ENCODE measurements at places on chromosomes 3 and 15. TPM values are rescaled to one million over a fixed set of nuclear protein-coding genes. Genes with fewer than 3 reads are reported as not detected.

NUSAP1 gene
- total RNA-seq: 163 TPM

DNA sequence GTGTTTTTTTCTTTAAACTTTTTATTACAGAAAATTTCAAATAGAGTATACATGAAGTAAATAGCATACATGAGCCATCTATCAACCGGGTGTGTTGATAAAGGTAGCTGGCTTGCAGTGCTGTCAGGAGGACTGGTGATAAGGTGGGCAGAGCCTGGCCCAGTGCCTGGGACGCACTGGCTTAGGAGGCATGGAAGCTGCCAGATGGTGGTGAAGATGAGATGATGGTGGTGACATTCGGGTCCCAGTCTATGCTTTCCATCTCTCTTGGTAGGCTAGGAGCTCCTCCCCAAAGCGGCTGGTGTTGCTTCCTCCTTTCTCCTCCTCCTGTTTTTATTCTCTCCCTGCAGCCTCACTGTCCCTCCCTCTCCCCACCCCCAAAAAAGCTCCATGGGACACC, 101.7 kb downstream of the ADCY5 start:
- DNase-seq: no peak

DNA sequence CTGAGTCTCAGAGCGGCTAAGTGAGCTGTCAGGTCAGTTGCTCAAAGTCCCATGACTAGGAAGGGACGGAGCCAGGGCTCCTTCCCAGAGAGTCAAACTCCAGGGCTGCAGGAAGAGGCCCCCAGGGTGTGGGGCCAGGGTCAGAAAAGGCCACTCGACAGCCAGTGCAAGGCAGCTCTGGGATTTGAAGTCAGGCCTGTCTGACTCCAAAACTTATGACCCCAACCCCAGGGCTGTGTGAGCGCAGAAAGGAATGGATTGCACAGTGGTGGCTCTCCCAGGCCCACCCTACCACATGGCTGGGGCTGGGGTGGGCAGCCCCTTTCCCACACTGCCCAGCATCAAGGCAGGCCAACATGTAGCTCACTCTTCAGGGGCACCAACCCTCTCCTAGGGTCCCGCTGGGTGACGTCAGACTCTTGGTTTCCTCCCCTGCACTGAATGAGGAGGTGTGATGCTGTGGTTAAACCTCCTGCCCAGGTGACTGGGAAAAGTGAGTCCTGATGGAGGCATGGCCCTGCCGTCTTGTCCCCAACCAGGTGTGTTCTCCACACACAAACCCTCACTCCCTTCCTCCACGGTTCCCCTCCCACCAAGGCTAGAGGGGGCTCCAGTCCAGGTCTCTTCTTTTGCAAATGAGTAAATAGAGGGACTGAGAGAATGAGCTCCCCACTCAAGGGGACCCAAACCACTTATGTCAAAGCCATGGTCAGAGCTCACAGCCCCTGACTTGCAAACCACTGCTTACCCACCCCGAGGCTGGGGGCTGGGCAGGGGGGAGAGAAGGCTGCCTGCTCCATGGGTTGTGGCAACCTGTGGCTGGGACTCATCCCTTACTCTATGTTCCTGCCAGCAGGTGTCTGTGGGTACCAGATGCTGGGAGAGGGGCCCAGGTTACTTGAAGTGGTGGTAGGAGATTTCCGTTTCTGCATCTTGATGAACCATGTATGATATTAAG, 23.8 kb upstream of the CORO2B start:
- no peak for DNase-seq

GRCh38 chr3:71299160-71299559, 284.4 kb downstream of the FOXP1 start:
- peak; percentile 76 for DNase-seq

CCR4 gene
- total RNA-seq: 17.4 TPM

GRCh38 chr15:58555162-58556027, 123.6 kb downstream of the LIPC start:
- no peak for DNase-seq

- no peak for DNase-seq
Observed at GRCh38 chr3:101852983-101853840, 3.9 kb downstream of the NFKBIZ start.

- DNase-seq: no peak
Observed at GRCh38 chr3:132332508-132332907, 15.3 kb downstream of the ACP3 start.

DNA sequence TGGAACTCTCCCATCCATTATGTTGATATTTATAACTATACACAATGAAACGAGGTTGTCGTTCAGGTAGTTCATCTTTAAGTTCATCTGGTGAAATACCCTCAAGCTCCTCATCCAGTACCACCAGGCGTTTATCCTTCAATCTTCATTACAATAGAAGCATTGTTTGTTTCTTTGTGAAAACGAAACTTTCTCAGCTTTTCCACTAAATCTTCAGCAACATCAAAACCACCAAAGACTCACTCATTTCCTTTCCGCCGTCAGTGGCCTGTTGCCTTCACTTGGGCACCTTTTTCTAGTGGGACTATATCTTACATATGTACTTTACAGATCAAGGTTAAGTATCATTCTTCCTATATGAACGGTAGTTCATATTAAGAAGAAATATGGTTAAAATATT, 44.1 kb upstream of the TFG start:
- peak; percentile 76 for DNase-seq

- DNase-seq: no peak
Observed at GRCh38 chr3:28980131-28980530, 300.7 kb upstream of the RBMS3 start.

MCF2L2 gene
- total RNA-seq: 3.5 TPM

GPR27 gene
- total RNA-seq: 0.47 TPM

GOLGA6L7 gene
- not detected for total RNA-seq

GRCh38 chr3:129121016-129121791, 400 bp downstream of the RAB43 start:
- DNase-seq: peak; percentile 72

MAP6D1 gene
- total RNA-seq: 4.3 TPM

- no peak for DNase-seq
Observed at GRCh38 chr15:82808634-82809041, 790 bp upstream of the WHAMM start.

NPAP1 gene
- not detected for total RNA-seq

DNA sequence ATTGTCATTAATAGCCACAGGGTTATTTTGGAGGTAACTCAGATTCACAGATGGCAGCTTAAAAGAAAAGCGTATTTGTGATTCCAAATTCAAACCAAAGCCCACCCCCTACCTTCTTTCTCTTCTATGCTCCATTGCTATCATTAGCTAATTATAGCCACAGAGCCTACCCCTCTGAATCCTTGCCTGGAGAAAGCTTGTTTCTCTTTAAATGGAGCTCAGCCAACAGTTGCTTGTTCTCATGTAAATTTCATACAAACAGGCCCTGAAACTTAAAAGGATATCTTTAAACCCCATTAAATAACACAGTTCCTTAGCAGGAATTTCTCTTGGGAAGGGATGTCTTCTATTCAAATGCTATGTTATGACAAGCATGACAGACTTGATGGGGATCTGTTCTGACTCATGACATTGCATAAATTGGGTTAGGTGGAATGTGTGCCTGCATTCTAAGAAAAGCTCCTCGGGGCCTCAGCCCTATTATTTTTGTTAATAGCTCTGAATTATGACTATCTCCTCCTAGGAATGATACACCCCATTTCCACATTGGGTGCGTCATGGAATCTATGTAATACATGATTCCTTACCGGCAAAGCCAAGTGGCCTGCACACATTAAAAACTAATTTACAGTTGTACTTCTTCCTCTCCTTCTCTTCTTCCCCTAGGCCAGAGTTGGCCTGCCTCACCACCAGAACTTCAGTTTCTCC, 265.8 kb downstream of the TAFA4 start:
- DNase-seq: no peak

DNA sequence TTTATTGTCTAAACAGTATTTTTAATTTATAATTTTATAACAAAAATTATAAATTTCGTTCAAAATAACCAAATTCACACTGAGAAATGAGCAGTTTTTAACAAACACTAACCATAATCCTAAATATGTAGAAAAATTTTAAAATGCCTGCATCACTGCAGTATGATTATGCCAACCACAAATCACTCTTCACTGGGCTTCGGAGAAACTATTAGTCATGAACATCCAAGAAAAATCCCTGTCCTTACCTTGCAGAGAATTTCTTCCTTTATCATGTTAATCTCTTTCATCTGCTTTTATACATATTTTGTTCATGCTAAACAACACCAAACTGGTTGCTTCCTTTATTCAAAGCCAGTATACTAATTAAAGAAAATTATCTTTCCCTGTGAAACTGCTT, 511.0 kb upstream of the ALCAM start:
- DNase-seq: no peak

LTK gene
- 0.81 TPM for total RNA-seq

OR5K2 gene
- total RNA-seq: not detected

GRCh38 chr3:45560281-45560971, 34.1 kb upstream of the LIMD1 start:
- DNase-seq: no peak

GRCh38 chr3:43558171-43558570, 63.6 kb downstream of the ANO10 start:
- DNase-seq: no peak

SI gene
- not detected for total RNA-seq

DNA sequence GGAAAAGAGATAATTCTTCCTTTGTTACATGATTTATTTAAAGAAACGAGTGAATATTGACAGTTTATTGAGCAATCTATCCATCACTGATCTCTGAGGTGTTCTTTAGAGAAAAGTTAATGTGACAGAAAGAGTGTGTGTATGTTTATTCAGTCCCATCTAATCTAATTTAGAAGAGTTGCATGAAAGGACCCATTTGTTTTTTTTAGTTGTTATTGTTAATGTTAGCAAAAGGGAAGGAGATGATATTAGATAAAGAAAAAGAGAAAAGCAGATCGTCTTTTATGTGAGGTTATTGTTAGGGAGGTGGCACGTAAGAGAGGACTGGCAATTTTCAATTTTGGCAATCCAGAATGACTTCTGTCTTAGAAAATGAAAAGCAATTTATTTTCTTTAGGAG, 46.5 kb downstream of the NMD3 start:
- no peak for DNase-seq

DNA sequence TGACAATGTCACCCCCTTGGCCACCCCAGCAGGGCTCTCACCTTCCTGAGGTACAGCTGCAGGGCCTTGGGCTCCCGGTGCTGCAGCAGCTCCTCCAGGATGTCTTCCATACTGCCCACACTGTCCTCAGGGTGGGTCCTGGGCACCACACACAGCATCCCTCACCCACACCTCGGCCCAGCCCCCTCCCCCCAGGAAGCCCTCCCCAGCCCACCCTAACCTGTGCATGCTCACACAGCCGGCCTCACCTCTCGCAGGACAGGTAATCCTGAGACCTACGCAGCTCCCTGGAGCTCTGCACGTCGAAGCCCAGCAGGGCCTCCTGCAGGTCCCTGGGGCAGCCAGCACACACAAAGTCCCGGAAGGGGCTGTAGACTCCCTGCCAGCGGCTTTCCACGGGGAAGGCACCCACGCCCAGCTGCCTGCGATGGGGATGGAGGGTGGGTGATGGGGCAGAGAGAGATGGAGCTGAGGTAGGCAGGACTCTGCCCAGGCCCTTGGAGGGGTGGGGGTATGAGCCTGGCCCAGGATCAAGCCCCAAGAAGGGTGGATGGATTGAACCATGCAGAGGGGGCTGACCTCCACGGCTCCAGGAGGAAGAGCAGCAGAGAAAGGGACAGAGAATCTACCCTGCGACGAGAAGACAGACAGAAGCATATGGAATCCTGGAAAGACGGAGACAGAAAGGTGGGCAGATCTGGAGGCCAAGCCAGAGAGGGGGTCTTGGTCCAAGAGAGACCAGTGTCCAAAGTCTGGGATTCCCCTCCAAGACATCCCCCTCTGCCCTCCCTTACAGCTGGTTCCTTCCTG, 16.7 kb downstream of the ALS2CL start:
- no peak for DNase-seq

DNA sequence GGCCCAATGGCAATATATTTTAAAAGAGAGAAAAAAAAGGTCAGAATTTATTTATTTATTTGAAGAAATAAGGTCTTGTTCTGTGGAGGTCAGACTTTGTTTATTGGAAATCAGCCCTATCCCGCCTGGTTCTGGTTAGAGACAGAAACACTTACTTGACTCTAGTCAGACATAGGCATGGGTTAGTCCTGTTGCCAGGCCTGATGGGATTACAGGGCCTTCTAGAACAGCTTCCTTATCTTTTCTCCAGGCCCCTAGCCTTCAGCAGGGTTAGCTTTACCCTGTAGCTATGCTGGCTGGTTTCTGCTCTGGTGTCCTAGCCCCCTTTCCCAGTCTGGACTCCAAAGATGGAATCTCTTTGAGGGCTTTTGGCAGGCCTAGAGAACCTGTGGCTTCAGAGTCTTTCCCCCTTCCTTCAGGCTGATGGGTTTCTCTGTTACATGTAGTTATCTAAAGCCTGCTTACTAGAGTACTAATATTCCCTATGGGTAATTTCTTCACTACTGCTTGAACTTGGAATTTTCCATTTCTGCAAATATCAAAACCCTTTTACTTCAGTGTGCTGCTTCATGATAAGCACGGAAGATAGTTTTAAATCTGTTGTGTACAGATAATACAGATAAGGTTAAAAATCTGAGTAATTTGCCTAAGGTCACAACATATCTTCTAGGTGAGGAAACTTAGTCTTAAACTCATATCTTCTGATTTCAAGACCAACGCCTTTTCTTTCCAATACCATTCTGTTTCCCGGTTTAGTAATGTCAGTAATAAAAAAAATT, 10.6 kb downstream of the IREB2 start:
- no peak for DNase-seq

GRCh38 chr3:176428552-176428951, 768.7 kb downstream of the TBL1XR1 start:
- no peak for DNase-seq

CCDC54 gene
- total RNA-seq: not detected

GRCh38 chr3:151813799-151814198, at the start of gene AADAC:
AADAC (plus strand) TSS chr3:151814116; CDS start chr3:151814163, 47 bp downstream.
- no peak for DNase-seq

- DNase-seq: no peak
Observed at GRCh38 chr3:45548681-45549075, 45.9 kb upstream of the LIMD1 start.

EFCC1 gene
- 0.38 TPM for total RNA-seq

GRCh38 chr3:49669352-49669751, 4.8 kb upstream of the APEH start:
- no peak for DNase-seq

DNA sequence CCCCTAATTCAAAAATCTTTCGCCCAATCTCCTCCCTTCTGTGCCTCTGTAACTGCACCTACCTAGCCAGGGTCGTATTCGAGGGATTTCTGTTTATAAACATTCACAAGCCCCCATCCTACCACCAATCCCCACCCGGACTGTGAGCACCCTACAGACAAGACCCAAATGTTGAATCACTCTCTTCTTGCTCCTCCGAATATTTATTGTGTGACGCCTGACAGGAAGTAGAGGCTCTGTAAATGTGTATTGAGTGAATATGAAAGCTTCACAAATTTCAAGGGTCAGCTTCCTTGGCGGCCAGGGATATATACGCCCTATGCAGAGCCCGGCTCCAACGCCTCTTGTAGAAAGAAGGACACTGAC, 1.6 kb downstream of the BDH1 start:
- DNase-seq: no peak

SNRK gene
- total RNA-seq: 29.2 TPM

ST8SIA2 gene
- total RNA-seq: not detected

DNA sequence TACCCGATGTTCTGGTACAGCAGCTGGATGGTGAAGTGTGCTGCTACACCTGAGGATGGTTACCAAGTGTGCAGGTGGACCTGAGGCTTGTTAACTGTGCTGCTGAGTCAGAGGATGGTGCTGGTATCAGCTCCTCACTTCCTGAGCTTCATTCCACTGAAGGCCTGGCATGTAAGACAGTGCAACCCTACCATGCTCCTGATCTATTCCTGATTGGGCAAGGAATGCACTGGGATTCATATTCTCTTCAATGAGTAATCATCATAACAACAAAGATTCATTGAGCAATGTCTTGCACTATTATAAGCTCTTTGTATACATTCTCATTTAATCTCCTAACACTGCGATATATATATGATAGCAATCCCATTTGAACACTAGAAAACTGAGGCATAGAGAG, 62.9 kb upstream of the THSD4 start:
- DNase-seq: no peak
